ENCODE measurements at places on chromosomes 6 and 20. TPM values are rescaled to one million over a fixed set of nuclear protein-coding genes. Genes with fewer than 3 reads are reported as not detected.

- peaks cover 9% of the 10 kb centered on the region for H3K4me1 ChIP-seq
- no peak overlapping the region for H3K27ac ChIP-seq
- H3K36me3 ChIP-seq, result no peaks in the 10 kb centered on the region
- no peak for DNase-seq
- H3K27me3 ChIP-seq, result no peaks in the 10 kb centered on the region
Observed at GRCh38 chr6:45967363-45967762, 48.3 kb downstream of the CLIC5 start.

DNA sequence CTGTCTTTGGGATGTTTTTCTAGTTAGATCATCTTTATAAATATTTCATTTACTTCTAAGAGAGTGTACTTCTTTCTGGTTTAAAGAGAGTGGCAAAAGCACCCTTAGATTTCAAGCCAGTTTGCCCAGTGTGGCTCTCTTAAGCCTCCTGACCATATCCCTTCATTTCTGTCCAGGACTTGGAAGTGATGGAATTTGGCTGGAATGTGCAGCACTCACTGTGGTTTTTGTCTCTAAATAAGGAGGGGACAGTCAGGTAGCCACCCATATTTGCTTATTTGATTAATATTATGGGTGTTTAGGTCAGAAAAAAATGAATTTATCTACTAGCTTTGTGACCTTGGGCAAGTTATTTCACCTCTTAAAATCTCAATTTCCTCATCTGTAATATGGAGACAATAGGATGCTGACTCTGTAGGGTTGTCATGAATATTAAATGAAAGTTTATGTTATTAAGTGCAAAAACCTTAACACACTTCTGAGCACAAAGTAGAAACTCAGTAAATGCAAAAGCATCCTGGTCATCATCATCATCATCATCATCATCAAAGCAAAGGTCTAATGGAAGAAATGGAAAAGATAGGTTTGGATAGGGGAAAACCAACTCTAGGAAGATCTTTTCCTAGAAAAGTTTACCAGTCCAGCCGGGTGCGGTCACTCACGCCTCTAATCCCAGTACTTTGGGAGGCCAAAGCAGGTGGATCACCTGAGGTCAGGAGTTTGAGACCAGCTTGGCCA is 3.1 kb downstream of the CRYBG1 start:
- no peaks in the 10 kb centered on the region for H3K36me3 ChIP-seq
- H3K4me1 ChIP-seq, result peaks cover 10% of the 10 kb centered on the region
- peaks cover 29% of the 10 kb centered on the region for H3K27me3 ChIP-seq
- no peak overlapping the region for H3K27ac ChIP-seq

- DNase-seq, result no peak
- H3K27me3 ChIP-seq, result peaks cover 10% of the 10 kb centered on the region
- H3K36me3 ChIP-seq, result peaks cover 18% of the 10 kb centered on the region
- no peak overlapping the region for H3K27ac ChIP-seq
- H3K4me3 ChIP-seq, result peak overlapping the region; percentile 83
- H3K4me1 ChIP-seq, result peaks cover 13% of the 10 kb centered on the region
Observed at GRCh38 chr6:28280595-28281287, 631 bp upstream of the PGBD1 start.

DNA sequence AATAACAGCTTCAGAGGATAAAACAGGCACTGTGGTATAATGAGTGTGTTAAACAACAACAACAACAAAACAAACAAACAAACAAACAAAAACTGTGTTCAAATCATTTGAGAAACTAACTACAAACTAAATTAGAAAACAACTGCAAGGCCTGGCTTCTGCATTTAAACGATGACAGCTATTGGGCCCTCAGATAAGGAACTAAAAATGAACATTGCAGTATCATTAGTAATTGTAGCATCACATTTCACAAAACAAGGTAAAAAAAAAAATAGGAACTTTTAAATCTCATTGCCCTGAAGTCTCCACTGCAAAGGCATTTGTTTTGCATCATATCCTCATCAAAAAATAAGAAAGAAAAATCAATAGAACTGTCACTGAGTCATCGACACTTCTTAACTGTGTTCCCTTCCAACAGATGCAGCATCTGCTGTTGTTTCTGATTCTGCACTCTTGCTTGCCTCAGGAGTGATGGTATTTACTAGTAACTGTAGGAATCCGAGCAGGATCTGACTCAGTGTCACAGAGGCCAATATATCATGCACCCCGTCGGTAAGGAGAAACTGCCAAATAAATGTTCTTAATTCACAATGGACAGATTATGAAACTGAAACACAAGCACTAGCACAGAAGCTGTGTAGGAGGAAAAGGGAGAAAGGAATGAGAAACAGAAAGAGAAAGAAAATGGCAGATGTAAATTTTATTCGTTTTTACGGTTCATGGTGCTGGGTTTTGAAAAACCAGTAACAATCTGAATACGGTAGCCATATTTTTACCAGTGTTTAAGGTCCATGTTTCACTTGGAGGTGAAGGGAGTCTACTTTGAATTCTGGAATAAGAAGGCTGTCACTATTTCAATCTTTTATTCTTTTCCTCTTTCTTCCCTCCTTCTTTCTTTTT is 365.7 kb upstream of the EPHA7 start:
- DNase-seq, result no peak
- H3K4me1 ChIP-seq, result no peaks in the 10 kb centered on the region
- H3K4me3 ChIP-seq, result no peak overlapping the region
- no peaks in the 10 kb centered on the region for H3K27me3 ChIP-seq
- no peak overlapping the region for H3K27ac ChIP-seq
- no peaks in the 10 kb centered on the region for H3K36me3 ChIP-seq

DNA sequence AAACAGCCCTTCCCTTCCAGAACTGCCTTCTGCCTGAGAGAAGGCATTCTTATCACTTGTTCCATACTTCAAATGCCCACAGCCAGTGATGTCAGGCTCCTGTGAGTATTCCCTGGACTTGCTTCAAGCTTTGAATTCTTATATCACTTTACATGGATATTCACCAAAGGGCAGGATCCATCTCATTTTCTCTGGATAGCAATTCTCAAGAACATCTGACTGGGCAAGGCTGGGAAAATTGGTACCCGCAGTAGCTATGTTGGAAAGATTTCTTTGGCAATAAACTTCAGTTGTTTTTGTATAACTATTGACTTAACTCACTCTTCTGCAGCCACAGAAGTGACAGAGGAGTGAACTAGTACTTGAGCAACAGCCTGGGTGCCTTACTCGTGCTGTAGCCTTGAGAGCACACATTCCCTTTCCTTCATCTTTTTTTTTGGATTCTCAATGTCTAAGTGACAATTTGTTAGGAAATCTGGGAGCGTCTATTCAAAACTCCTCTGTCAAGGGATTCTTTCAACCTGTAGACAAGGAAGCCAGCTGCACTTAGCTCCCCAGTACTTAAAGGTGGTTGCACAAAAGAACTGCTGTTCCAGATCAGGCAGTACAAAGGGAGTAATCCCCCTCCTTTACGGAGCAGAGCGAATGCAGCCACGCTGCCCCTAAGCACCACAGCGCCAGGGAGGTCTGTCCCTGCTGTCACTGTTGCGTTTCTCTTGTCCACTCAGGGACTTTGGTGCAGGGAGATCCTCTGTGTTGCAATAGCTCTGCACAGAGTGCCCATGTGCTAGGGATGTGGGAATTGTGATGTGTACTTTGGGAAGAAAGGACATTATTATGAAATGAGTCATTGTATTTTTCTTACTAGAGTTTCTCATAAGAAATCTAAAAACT is 69.6 kb downstream of the JAG1 start:
- peaks cover 24% of the 10 kb centered on the region for H3K36me3 ChIP-seq
- H3K27ac ChIP-seq, result no peak overlapping the region
- H3K27me3 ChIP-seq, result no peaks in the 10 kb centered on the region
- peaks cover 9% of the 10 kb centered on the region for H3K4me1 ChIP-seq
- no peak overlapping the region for H3K4me3 ChIP-seq

DNA sequence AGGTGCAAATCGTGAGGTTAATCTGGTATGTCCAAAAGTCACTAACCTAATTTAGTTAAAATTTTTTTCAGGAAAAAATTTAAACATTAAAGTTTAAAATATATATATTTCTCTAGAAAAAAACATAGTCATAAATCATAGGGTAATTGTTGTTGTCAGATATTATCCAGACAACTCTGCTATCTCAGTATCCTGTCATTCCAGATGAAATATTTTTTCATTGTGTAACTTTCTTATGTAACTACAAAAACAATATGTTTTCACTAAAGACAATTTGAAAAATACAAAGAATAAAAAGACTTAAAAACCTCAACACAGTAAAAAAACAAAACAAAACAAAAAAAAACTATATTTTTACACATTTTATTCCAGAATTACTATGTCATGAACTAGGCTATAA is 57.6 kb downstream of the TENT5A start:
- no peaks in the 10 kb centered on the region for H3K36me3 ChIP-seq
- no peak for DNase-seq
- H3K4me3 ChIP-seq, result no peak overlapping the region
- no peak overlapping the region for H3K27ac ChIP-seq
- H3K27me3 ChIP-seq, result no peaks in the 10 kb centered on the region
- H3K4me1 ChIP-seq, result no peaks in the 10 kb centered on the region

DNA sequence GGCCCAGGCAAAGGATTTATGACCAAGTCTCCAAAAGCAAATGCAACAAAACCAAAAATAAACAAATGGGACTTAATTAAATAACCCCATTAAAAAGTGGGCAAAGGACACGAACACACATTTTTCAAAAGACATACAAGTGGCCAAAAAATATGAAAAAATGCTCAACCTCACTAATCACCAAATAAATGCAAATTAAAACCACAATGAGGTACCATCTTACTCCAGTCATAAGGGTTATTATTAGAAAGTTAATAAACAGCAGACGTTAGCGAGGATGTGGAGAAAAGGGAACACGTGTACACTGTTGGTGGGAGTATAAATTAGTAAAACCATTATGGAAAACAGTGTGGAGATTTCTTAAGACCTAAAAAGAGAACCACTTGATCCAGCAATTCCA is 71.1 kb downstream of the CEP162 start:
- no peak for DNase-seq
- H3K27ac ChIP-seq, result no peak overlapping the region
- no peaks in the 10 kb centered on the region for H3K27me3 ChIP-seq
- H3K4me1 ChIP-seq, result no peaks in the 10 kb centered on the region
- no peak overlapping the region for H3K4me3 ChIP-seq

Gene LINC00237
- not detected for total RNA-seq

Gene CASP8AP2
- total RNA-seq, result 33.3 TPM

All from activated CD8-positive, alpha-beta T cell treated with anti-CD3 and anti-CD28 coated beads for 36 hours (primary cell).